ENCODE measurements at places on chromosomes 5 and 9.

DNA sequence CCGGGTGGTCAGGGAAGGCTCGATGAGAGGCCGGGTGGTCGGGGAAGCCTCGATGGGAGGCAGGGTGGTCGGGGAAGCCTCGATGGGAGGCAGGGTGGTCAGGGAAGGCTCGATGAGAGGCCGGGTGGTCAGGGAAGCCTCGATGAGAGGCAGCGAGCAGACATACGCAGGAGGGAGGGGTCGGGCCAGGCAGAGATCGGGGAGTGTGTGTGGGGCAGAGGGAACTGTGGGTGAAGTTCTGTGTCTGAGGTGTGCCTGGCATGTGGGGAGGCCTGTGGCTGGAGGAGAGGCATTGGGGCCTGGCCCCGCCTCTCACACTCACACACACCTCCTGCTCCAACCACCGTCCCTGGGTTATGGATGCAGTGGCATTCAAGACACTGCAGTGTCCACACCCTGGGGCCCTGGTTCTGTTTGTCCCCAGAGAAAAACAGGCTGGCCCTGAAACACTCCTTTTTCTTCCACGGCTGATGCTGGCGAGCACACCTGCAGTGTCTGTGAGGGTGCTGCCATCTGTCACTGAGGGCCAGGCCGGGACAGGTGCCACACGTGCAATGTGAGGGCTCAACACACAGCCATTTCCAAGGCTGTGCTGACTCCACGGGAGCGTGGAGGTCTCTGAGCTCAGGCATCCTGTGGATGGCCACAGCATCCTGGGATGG, 6.5 kb upstream of the PLEKHG4B start:
- DNase-seq, result no peak

DNA sequence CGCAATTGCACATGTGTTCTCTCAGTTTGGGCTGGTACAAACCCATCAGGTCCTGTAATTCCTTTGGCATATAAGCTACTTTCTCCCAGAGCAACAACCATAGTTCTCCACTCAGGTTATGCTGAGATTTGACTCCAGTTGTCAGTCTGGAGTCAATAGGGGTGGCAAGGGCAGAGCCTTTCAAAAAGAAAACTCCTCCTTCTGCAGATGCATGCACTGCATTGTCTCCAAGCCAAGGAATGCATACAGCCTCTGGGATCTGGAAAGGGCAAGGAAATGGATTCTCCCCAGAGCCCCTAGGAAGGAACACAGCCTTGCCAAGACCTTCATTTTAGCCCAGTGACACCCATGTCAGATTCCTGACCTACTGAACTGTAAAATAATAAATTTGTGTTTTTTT, 31.0 kb upstream of the GZMA start:
- DNase-seq, result no peak

DNA sequence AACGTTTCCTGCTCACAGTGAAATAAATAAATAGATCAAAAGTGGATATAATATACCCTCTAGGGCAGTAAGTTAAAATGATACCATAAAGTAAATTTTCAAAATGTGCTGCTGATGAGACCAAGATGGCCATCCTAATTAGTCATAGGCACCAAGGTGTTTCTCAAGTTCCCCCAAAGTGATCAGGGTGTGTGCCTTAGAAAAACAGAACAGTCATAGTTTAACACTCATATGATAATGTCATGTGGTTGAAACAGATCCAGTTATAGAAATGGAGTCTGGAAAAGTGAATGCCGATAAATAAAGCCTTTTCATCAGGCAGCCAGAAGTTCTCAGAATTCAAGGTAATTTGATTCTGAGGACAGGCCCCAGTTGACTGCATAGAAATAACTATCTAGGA, 161.5 kb upstream of the CDKN2B start:
- no peak for DNase-seq

DNA sequence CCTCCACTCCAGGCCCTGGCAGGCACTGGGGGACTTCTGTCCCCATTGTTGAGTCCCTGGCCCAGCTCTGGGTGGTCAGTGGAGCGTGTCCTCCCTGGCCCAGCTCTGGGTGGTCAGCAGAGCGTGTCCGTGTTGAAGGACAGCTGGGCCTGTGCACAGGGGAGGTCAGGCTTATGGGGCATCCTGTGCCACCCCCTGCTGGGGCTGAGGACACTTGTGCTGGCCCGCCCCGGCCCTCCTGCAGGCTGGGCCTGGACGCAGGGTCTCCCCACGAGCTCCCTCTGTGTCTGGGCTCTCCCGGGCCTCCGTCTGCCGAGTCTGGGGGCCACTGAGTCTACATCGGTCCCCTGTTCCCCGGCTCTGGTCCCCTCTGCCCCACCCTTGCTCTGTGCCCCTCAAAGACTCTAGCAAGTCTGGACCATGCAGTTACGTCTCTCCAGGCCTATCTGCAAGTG, 11.5 kb upstream of the CLIC3 start:
- no peak for DNase-seq

GRCh38 chr5:36605241-36605640, 1.2 kb upstream of the SLC1A3 start:
- peak; percentile 82 for DNase-seq

GRCh38 chr5:55313870-55314617, 6.3 kb downstream of the MTREX start:
- no peak for DNase-seq

GRCh38 chr5:126809916-126810315, 33.0 kb downstream of the LMNB1 start:
- no peak for DNase-seq

- no peak for DNase-seq
These were observed 2.6 kb upstream of the SQSTM1 start for GRCh38 chr5:179817890-179818745.

GRCh38 chr5:127508644-127509373, 8.6 kb upstream of the PRRC1 start:
- no peak for DNase-seq

- no peak for DNase-seq
These were observed 322.4 kb downstream of the MAN2A1 start for GRCh38 chr5:110012145-110012544.

- DNase-seq, result no peak
These were observed 166.9 kb downstream of the OLFM1 start for GRCh38 chr9:135254176-135255032.

DNA sequence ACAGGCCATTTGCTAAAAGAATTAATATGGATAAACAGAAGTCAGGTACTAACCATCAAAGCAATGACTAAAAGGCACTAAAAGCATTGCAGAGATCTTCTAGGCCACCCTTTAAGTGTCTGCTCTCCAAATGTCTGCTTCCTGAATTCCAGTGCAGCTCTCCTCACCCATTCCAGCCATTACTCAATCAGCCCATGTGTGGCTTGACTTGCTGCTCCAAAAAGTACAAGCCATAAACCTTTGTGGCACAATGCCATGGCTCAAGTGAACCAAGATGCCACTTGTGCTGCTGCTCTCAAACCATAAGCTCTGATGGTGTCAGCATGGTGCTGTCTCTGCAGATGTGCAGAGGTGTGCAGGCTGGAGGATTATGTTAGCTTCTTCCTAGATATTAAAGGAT, 290.2 kb upstream of the POU5F2 start:
- peak; percentile 1 for DNase-seq

- no peak for DNase-seq
These were observed 181.0 kb upstream of the CLINT1 start for GRCh38 chr5:158039911-158040347.

GRCh38 chr9:38445154-38446043, 21.1 kb upstream of the IGFBPL1 start:
- DNase-seq, result no peak

DNA sequence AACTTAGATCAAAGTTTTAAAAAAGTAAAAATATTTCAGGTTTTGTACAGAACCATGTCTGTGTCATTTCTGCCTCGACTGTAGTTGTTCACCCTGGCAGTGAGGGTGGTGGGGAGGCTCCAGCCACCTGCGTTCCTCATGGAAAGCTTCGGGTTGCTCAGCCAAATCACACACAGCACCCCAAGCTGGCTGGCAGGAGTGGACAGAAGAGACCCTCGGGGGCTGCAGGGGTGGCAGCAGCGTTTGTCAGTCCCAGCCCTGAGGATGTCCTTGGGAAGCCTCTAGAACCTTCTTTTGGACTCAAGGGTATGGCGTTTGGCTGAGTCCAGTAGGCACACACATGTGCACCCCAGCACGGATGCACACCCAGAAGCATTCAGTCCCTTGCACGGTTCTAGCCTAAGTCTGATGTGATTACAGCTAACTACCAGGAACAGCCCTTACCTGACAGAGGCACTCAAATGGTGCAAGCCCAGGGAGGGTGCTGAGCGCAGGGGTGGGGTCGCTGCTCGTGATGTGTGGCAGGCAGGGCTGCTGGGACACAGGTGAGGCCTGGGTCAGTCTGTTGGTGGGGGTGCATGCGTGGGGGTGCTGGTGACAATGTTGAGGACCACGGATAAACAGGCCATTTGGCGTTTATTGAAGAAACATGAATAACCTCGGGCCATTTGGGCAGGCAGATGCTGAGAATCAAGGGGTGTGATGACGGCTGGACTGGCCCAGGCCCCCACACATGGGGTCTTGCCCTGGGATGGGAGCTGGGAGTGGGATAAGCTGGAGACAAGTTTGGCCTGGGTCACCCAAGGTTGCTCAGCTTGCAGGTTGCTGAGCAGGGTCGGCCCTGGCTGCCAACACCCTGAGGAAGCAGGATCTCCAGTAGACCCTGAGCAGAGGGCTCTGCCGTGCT, 103.4 kb downstream of the PHF2 start:
- no peak for DNase-seq

- DNase-seq, result no peak
These were observed 83.7 kb downstream of the BOD1 start for GRCh38 chr5:173532689-173533250.

DNA sequence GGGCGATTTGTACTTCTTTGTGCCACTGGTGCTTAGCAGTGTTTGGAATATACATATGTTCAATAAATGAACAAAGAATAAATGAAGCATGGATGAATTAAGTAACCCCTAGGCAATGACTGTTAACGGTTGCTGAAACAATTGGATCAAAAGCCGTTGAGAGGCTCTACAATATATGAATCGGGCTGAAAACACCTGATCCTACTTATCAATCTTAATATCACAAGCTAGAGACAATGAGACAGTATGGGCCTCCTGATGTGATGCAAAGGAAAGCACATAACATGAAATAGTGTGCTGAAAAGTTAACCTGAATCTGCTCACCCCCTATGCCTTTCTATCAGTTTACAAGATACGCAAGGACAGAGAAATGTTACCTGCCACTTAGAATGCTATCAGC, 410.3 kb upstream of the RGMB start:
- DNase-seq, result no peak

- DNase-seq, result no peak
These were observed 9.4 kb upstream of the FGFR4 start for GRCh38 chr5:177077335-177077734.

- DNase-seq, result no peak
These were observed 151.7 kb upstream of the POU5F2 start for GRCh38 chr5:93893075-93893474.

DNA sequence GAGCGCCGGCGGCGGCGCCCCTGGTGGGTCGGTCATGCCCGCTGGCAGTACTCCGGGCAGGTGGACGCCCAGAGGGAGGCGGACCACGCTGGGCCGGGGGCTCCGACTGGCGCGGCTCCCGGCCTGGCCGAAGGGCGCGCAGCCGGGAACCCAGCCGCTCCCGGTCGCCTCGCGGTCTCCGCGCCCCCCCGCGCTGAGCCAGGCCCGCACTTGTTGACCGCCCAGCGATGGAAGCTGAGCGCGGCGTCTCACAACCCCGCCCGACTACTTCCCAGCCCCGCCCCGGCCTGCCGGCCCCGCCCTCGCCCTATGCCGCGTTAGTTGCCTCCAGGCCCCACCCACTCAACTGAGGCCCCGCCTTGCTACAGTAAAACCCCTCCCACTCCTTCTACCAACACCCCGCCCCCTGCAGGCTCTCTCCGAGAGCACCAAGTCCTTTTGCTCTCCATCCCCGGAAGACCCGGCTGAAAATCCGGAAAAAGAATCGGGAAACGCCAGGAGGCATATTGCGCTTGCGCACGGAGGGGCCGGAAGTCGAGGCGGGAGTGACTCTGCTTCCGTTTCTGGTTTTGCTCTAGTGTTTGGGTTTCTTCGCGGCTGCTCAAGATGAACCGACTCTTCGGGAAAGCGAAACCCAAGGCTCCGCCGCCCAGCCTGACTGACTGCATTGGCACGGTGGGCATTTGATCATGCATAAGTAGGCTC, at the start of the genes BAG1 and CHMP5:
TSS of gene BAG1 (minus strand) at position 236 of the 705 bp plus-strand sequence.
TSS of gene CHMP5 (plus strand) at position 577 of the 705 bp plus-strand sequence. CDS start at position 607, 30 bp downstream.
- DNase-seq, result peak; percentile 99

GRCh38 chr5:88190106-88190834, 78.4 kb downstream of the TMEM161B start:
- DNase-seq, result no peak

DNA sequence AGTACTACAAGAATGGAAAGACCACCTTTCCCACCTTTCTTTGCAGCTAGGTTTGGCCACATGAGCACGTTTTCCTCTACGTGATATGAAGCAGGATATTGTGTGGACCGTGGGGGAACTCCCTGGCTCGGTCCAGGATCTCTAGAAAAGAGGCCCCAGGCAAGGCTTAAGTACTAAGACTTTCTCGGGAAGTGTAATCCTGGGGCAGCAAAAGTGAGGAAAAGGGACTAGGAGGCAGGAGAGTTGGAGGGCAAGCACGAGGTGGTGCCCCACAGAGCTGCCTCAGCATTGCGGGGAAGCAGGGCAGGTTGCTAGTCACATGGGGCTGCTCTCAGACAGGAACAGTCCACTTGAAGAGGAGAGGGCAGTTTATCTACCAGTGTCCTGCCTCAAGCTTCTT, 235.1 kb downstream of the GADD45G start:
- DNase-seq, result no peak

GRCh38 chr5:57549566-57549965, 67.0 kb upstream of the ACTBL2 start:
- no peak for DNase-seq

DNA sequence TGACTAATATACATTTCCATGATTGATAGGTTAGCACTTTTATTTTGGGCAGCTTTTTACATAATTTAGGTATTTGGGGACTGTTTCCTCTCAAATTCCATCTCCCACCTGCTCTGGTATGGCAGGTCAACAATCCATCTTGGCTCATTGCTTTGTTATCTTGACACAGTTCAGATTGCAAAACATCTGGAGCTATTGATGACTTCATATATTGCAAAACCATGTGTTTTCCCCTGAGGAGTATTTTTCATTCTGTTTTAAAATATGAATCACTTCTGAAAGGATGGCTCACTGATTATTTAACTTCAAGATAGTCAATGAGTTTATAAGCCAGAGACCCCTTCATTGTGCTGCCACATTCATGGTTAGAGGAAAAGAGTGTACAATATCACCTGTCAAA, 1206.0 kb upstream of the C9orf72 start:
- DNase-seq, result no peak

GRCh38 chr9:8901146-8901545, 1101.6 kb upstream of the DMAC1 start:
- no peak for DNase-seq

DNA sequence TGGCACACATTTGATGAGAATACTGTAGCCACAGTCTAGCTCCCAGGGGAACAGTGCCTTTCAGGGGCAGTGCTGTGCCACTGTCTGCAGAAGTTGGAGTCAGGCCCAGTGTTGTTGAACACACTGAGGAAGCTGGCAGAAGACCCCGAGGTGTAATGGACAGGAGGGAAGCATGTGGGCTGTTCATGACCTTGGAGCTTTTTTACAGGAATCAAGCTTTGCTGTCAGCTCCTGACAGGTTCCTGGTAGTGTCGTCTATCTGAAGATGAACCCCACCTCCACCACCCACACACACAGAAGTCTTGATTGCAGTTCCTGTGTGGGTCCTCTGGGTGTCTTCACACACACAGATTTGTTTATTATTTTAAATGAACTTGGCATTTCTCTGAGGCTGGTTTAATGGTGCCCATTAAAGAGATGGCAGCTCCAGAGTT, 40.3 kb upstream of the TNFAIP8 start:
- DNase-seq, result no peak
